ENCODE measurements at places on chromosomes 2 and 18. TPM values are rescaled to one million over a fixed set of nuclear protein-coding genes. Genes with fewer than 3 reads are reported as not detected.

Gene CFAP221
- total RNA-seq: not detected

Gene MALL
- 0.65 TPM for total RNA-seq

Gene LBX2
- total RNA-seq: 0.36 TPM

Gene CIB4
- total RNA-seq: not detected

Gene CROCC2
- total RNA-seq: not detected

Gene SS18
- 53.3 TPM for total RNA-seq

Gene ASB1
- total RNA-seq: 46.5 TPM

Gene OR6B2
- not detected for total RNA-seq

Gene GPR39
- not detected for total RNA-seq

Gene CCDC148
- not detected for total RNA-seq

Gene COX5B
- 209 TPM for total RNA-seq
